ENCODE measurements at places on chromosomes 1 and 21. TPM values are rescaled to one million over a fixed set of nuclear protein-coding genes. Genes with fewer than 3 reads are reported as not detected.

DNA sequence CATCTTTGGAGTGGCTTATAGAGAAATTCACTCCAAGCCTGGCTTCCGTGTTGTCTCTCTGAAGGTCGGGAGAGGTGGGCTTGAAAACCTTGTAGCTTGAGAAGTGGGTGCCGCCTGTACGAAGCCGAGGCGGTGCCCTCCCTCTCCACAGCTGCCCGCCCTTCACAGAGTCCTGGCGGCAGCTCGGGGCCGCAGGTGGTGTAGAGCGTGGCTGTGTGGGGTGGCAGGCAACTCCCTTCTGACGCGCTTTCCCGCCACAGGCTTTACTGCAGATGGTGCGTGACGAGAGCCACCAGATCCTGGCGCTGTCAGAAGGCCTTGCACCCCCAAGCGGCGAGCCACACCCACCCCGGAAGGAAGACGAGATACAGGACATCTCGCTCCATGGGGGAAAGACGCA is 33.1 kb upstream of the DIP2A start:
- H3K27ac ChIP-seq: no peak overlapping the region
- no peaks in the 10 kb centered on the region for H3K4me1 ChIP-seq
- H3K4me3 ChIP-seq: no peak overlapping the region

The PHLDA3 gene
- 33.3 TPM for total RNA-seq

DNA sequence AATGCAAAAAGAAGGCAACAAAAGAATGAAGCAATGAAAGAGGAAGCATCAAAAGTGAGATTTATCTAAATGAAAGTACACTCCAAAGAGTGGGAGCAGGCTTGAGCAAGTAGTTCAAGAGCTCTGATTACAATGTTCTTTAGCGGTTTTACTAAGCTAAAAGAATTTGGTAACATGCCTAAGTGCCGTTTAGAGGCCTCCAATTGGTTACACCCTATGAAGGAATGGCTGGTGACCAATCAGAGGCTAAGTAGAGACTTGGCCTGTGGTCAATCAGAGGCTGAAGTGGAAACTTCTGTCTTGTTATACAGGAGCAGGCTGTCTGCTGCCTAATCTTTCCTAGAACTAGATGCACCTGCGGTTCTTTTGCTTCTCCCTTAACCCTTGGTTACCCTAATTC is 59.1 kb downstream of the PTGFR start:
- H3K27ac ChIP-seq: no peak overlapping the region
- no peaks in the 10 kb centered on the region for H3K36me3 ChIP-seq
- no peaks in the 10 kb centered on the region for H3K4me1 ChIP-seq
- H3K4me3 ChIP-seq: no peak overlapping the region
- no peaks in the 10 kb centered on the region for H3K27me3 ChIP-seq
- DNase-seq: no peak

DNA sequence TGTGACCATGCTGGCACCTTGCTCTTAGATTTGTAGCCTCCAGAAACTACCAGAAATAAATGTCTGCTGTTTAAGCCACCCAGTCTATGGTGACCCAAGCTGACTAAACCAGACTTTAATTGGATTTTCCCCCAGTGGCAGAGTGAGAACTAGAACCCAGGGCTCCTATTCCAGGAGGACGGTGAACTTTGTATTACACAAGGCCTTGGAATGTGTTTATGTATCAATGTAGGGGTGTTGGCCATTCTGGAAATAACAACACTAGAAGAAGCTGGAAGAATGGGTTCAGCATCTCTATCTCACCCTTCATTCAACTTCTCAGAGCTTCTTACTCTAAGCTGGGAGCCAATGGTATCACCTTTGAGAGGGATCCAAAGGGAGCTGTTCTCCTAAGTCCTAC is 37.0 kb downstream of the ARHGEF11 start:
- peaks cover 9% of the 10 kb centered on the region for H3K4me1 ChIP-seq
- no peak overlapping the region for H3K27ac ChIP-seq
- no peak overlapping the region for H3K4me3 ChIP-seq
- H3K36me3 ChIP-seq: no peaks in the 10 kb centered on the region

DNA sequence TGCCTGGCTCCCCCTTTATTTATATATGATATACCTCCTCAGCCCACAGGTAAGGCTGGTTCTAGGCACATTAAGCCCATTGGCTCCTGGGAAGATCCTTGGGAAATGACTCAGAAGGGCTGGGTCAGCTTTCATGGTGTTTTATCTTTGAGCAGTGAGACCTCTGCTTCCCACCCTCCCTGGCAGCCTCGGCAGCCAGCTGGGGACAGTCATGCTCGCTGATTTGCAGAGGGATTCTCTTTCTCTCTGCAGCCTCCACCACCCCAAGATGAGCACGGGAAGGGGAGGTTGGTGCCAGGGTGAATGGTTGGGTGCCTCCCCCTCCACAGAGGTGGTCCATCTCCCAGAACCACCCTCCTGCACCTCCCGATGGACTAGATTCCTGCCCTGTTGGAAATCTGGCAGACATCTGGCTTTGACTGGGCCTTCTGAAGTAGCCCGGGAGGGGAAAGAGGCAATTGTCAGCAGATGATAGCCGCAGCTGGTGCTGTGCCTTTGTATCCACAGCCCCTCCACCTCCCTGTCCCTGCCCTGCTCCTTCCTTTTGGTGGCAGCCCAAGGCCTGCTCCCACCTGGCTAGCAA is 24.6 kb downstream of the IER5 start:
- H3K27me3 ChIP-seq: no peaks in the 10 kb centered on the region
- no peak overlapping the region for H3K4me3 ChIP-seq
- DNase-seq: no peak
- H3K27ac ChIP-seq: no peak overlapping the region

GRCh38 chr21:42012344-42012743 is 2.2 kb upstream of the ZBTB21 start:
- no peak overlapping the region for H3K4me3 ChIP-seq
- H3K27ac ChIP-seq: no peak overlapping the region
- DNase-seq: no peak
- H3K36me3 ChIP-seq: no peaks in the 10 kb centered on the region

GRCh38 chr21:37564341-37564923 is 197.9 kb downstream of the DYRK1A start:
- no peaks in the 10 kb centered on the region for H3K36me3 ChIP-seq
- peaks cover 13% of the 10 kb centered on the region for H3K4me1 ChIP-seq
- peak overlapping the region; percentile 80 for H3K27ac ChIP-seq
- peak; percentile 47 for DNase-seq
- no peaks in the 10 kb centered on the region for H3K27me3 ChIP-seq
